ENCODE measurements at places on chromosomes 13 and 19.
A peak's percentile ranks its signal among the peaks of the same experiment; 100 is the strongest.

DNA sequence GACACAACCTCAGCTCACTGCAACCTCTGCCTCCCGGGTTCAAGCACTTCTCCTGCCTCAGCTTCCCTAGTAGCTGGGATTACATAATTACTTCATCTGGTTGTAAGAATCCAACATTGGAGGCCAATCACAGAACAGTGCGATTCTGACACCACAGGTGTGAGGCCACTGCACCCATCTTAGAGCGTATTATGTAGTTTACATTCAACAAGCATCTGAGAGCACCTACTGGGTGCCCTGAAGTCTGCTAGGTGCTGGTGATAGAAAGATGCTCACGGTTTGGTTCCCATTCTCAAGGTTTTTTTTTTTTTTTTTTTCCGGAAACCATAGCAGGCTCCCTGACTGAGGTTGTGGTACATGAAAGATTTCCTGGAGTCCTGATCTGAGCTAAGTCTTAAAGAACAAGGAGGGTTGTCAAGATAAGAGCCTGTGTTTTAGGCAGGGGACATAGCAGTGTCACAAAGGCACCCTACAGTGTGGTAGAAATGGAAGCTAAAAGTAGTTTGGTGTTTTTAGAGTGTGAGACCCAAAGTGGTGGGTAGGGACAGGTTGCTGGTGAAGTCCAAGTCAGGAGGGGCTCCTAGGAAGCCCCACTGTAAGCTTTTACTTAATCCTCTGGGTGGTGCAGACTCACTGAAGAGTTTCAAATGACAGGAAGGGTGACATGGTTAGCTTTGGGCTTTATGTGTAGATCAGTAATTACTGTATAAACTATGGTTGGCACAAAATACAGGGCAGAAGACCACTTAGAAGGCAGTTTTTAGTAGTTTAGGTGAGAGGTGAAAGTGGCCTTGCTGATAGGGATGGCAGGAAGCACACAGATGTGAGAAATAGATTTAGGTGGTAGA lies 15.2 kb downstream of the SAE1 start:
- DNase-seq = no peak

DNA sequence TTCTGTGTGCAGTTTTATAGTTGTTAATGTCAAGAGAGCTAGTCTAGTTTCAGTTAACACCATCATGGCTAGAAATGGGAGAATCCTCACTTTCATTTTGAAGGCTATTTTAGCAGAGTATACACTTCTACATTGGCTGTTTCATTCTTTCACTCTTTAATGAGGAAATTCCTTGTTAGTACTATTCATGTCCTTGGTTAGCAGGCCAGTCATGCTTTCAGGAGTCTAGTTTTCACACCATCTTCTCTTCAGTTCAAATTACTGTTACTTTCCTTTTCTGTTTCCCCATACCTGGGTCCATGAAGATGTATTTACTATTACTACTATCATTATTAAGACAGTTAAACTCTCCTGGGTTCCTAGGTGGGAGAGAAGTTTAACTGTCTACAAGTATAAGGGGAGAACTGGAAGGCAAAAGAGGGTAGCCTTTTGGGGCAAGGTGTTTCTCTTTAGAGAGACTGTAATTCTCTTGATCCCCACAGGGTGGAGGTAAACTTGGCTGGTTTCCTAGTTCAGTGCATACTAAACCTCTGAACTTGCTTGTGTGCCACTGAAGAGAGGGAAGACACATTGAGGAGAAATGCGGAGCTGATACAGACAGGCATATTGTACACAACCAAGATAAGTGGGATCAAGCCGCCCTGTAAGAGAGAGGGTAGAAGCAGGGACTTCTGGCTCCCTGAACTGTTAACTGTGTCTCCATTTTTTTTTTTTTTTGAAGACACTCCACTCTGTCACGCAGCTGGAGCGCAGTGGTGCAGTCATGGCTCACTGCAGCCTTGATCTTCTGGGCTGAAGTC lies 41.3 kb upstream of the IGFL4 start:
- DNase-seq = peak; percentile 60

DNA sequence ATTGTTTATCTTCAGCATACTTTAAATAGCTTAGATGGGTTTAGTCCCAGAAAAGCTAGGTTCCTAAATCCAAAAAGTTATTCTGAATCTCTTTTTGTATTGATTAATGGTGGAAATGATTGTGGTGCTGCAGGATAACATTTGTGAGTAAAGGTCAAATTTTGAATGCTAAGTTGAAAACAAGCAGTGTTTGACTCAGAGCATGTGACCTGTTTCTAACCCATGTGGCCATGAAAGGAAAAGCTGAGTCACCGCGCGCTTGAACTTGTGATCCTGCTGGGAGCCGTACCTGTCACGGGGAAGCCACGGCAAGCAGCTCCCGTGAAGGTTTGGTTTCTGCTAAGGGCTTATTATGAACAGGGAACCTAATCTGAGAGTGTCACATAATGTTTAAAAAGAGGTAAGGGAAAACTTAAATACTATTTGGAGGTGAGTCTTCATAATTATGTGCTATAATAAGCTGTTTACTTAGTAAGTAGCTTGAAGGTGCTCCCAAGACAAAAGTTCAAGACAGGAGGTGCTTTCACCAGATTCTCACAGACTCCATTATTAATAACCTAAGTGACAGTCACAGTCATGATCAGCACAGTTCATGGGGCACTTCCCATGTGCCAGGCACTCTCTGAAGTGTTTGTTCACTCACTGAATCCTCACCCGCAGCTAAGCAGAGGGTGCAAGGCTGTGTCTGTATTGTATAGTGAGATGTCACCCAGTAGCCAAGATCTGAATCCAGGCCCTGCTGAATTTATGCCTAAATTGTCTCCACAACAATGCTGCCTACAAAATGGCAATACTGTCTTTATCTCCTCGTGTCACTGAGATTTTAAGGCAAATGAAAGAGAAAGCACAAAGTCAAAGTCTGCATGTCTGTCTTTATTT lies 286.5 kb downstream of the MYO16 start:
- peak; percentile 65 for DNase-seq

DNA sequence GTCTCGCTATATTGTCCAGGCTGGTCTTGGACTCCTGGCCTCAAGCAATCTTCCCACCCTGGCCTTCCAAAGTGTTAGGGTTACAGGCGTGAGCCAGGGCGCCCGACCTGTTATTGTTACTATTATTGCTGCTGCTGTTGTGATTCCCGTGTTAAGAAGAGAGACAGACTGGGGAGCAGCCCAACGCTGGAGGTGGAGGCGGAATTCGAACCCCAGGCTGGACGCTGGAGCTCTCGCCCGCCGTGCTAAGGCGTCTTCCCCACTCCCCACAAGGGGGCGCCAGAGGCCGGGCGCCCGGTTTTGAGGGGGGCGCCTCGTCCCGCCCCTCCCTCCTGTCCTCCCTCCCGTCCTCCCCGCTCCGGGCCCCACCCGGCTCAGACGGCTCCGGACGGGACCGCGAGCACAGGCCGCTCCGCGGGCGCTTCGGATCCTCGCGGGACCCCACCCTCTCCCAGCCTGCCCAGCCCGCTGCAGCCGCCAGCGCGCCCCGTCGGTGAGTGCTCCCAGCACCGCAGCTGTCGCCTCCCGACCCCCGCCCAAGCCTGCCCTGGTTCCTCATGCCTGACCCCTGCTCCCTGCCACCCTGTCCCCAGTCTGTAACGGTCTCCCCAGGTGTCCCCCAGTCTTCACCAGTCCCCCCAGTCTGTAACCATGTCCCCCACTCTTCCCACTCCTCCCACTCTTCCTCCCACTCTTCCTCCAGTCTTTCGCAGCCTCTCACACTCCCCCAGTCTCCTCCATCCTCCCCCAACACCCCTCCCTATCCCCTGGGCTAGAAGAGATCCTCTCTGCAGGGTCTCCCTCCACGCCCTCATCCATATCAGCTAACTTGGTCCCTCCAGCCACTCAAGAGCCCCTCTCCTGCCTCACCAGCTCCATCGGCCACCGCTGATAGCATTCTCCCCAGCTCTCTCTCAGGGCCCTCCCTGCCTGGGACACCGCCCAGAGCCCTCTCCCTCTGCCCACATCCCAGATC lies at the start of gene EHD2:
TSS of gene EHD2 (plus strand) at position 377 of the 976 bp plus-strand sequence. CDS start 3,191 bp downstream, outside the sequence.
- peak; percentile 80 for DNase-seq

DNA sequence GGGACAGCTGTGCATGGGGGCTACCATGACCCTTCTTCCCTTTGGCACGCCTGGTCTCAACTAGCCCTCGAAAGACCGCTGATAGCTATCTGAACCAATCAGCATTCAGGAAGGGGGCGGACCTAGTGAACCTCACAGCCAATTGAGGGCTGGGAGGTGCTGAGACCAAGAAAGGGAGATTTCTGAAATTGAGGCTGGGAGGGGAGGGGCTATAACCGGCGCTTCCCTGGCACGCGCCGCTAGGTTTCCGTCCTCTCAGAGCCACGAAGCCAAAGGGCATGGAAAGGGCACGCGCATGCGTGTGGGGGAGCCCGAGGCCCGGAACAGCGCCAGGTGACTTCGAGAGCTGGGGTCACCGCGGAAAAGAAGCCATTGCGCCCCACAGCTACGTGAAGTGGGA lies 4.2 kb upstream of the PAFAH1B3 start:
- no peak for DNase-seq

GRCh38 chr19:5216141-5216847 lies 124.3 kb downstream of the PTPRS start:
- DNase-seq = no peak

DNA sequence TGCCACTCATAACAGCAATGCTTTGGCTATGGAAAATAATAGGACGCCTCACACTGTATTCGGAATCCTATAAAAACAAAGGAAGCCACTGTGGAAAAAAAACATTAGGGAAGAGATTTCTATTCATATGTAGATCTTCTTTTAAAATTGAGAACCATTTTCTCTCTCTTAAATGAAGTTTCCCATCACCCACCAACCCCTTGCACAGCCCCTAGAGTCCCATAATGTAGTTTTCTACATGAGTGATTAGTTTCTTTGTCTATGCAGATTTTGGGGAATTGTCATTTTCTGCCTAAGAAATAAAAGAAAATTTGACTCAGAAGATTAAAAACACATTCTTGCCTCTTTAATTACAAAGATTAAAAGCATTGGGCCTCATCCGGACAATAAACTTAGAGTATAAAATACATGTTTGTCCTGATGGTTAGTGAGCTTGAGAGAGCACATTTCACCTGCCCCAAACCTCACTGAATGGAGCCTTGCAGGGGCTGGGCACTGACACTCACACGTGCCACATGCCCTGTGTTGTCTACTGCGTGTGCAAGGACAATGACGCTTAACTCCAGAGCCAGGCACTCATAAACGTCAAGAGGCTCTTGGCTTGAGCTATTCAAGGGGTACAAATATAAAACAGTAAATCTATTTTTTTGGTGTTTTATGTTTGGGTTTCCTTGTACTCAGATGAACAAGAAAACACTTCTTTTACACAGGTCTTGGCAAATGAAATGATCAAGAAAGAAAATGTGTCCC lies 40.0 kb upstream of the KL start:
- DNase-seq = no peak

- DNase-seq = no peak
Observed at GRCh38 chr19:47413941-47414340, 5.4 kb downstream of the MEIS3 start.

GRCh38 chr19:3834349-3835054 lies 34.3 kb downstream of the ZFR2 start:
- no peak for DNase-seq

GRCh38 chr13:109160357-109160756 lies 530.9 kb downstream of the MYO16 start:
- no peak for DNase-seq

DNA sequence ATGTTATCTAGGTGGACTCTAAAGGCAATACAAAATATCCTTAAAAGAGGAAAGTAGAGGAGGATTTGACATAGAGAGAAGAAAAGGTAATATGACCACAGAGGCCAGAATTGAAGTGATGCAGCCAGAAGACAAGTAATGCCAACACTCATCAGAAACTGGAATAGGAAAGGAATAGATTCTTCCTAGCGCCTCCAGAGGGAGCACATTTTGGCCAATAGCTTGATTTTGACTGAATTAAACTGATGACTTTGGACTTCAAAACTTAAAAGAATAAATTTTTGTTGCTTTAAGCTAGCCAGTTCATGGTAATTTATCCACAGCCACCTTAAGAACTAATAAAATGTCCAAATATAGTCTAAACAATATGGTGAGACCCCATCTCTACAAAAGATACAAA lies 1921.9 kb downstream of the OLFM4 start:
- DNase-seq = no peak

DNA sequence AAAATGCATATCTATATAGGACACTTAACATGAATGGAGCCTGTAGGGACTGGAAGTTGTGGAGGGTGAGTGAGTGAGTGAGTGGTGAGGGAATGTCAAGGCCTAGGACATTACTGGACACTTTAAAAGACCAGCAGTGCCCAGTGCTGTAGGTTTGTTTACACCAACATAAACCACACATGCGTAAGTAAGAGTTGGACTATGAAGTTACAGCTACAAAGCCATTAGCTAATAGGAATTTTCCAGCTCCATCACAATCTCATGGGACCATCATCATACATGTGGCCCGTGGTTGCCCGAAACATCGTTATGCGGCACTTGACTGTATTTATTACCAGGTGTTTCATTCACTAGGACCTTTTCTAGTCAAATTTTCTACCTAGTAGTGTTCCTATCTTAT lies 49.2 kb downstream of the LATS2 start:
- no peak for DNase-seq

- no peak for DNase-seq
Observed at GRCh38 chr19:5478241-5478924, 23.2 kb downstream of the ZNRF4 start.

DNA sequence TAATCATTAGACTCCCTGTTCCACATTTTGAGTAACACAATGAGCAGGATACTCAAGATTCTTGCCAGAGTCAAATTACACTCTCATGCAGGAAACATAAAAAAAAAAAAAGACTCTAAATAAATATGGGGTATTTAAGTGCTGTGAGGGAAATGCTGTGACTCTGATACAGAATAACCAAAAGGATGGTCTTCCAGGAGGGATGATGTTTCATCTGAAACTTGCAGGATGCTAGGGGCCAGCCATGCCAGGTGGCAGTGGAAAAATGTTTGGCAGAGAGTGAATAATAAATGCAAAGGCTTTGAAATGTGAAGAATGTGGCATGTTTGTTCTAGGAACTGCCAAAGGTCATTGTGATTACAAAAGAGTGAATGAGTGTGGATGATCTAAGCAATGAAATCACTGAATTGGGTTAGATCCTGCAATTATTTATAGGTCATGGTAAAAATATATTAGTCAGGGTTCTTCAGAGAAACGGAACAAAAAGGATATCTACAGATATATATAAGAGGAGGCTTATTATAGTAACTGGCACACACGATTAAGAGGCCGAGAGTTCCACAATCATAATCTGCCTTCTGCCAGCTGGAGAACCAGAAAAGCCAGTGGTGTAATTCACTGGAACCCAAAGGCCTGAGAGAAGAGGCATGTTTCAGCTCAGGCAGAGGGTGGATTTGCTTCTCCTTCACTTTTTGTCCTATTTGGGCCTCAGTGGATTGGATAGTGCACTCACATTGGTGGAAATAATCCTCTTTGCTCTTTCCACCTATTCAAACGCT lies 1832.8 kb upstream of the MIR17HG start:
- DNase-seq = peak; percentile 25

GRCh38 chr13:107170270-107170931 lies 602.5 kb upstream of the ARGLU1 start:
- DNase-seq = no peak

DNA sequence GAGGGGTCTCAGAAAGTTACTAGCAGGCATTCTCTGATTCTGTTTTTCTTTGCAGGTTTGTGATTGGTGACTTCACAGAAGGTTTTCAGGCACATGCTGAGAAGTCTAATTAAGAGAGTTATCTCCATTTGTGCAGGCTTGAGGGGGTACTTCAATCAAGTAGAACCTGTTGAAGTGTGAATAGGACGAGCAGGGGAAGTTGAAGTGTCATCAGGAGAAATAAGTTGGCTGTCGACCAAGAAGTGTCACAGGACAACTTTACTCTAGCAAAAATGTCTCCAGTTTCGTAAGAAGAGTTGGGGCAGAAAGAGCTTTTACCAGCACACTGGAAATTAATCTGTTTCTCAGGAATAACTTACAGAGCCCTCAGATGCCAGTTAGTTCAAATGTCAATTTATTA lies 576.5 kb upstream of the SLITRK5 start:
- no peak for DNase-seq
